ENCODE measurements at places on chromosomes 4 and X. TPM values are rescaled to one million over a fixed set of nuclear protein-coding genes. Genes with fewer than 3 reads are reported as not detected.

DNA sequence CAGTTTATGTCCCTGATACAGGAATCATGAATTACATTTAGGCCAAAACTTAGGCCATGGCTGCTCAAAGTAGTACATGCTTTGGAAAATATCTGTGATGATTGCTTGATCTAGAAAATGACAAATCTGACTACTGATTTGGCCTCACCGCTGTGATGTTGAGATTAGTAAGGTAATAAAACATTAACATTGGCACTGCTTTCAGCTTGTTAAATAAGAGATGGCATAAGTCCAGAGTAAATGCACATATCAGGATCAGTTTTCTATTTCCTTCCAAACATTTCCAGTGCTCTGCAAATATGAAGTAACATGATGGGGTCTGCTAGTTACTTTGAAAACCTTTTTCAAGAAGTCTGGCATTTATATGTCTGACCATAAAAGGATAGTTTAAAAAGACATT, 687.3 kb upstream of the ACTRT1 start:
- H3K36me3 ChIP-seq: no peaks in the 10 kb centered on the region
- no peak overlapping the region for H3K4me3 ChIP-seq
- no peaks in the 10 kb centered on the region for H3K4me1 ChIP-seq
- H3K27me3 ChIP-seq: no peaks in the 10 kb centered on the region
- DNase-seq: no peak

DNA sequence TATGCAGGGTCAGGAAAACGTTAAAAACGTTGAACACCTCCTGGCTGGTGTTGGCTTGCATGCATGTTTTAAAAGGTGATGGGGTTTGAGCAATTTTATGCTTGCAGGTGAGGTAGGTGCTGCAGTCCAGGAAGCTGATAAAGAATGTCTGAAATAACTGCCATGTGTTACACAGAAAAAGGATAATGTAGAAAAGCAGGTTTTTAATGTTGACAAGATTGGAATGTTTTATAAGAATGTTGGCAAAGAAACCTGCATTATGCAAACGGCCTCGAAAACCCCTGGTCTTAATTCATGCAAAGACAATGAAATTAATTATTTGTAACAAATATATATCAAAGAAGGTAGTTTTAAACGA, 723.7 kb upstream of the AGA start:
- H3K36me3 ChIP-seq: no peaks in the 10 kb centered on the region
- H3K4me3 ChIP-seq: no peak overlapping the region
- H3K27me3 ChIP-seq: no peaks in the 10 kb centered on the region
- no peaks in the 10 kb centered on the region for H3K4me1 ChIP-seq

GRCh38 chrX:106955004-106955772, 35.0 kb downstream of the CLDN2 start:
- H3K36me3 ChIP-seq: peaks cover 8% of the 10 kb centered on the region
- no peaks in the 10 kb centered on the region for H3K4me1 ChIP-seq
- DNase-seq: no peak

DNA sequence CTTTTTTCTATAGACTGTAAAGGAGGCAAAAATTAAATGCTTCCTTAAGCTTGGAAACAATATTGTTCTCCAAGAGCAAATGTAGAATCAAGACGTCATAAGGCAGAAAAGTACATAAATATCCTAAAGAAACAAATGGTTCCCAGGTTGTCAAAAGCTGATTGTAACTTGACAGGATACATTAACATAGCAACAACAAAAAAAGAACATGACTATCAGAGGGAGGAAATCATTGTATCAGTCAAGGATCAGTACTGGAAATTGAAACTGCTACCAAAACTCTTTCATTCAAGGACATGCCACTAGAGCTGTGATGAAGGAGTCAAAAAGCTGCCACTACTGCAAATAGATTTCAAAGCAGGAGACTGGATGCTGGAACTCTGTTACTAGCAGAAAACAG, 168.3 kb downstream of the BTC start:
- no peak overlapping the region for H3K27ac ChIP-seq
- H3K4me3 ChIP-seq: no peak overlapping the region
- no peaks in the 10 kb centered on the region for H3K4me1 ChIP-seq
- no peaks in the 10 kb centered on the region for H3K27me3 ChIP-seq
- DNase-seq: no peak

GRCh38 chr4:54233697-54234496, 4.8 kb downstream of the PDGFRA start:
- H3K4me1 ChIP-seq: peaks cover 62% of the 10 kb centered on the region
- peaks cover 47% of the 10 kb centered on the region for H3K27me3 ChIP-seq
- H3K4me3 ChIP-seq: peak overlapping the region; percentile 54
- peak overlapping the region; percentile 85 for H3K27ac ChIP-seq
- DNase-seq: peak; percentile 90
- H3K36me3 ChIP-seq: no peaks in the 10 kb centered on the region

- no peaks in the 10 kb centered on the region for H3K4me1 ChIP-seq
- H3K4me3 ChIP-seq: no peak overlapping the region
- no peak overlapping the region for H3K27ac ChIP-seq
- no peak for DNase-seq
- H3K27me3 ChIP-seq: no peaks in the 10 kb centered on the region
Measured at GRCh38 chr4:137043184-137043583, 489.1 kb downstream of the PCDH18 start.

- H3K27me3 ChIP-seq: no peaks in the 10 kb centered on the region
- no peak for DNase-seq
- no peaks in the 10 kb centered on the region for H3K36me3 ChIP-seq
- no peak overlapping the region for H3K4me3 ChIP-seq
- no peak overlapping the region for H3K27ac ChIP-seq
Measured at GRCh38 chr4:130257271-130257670, 1161.3 kb downstream of the C4orf33 start.

- no peak overlapping the region for H3K27ac ChIP-seq
- no peak overlapping the region for H3K4me3 ChIP-seq
- DNase-seq: no peak
- peaks cover 12% of the 10 kb centered on the region for H3K4me1 ChIP-seq
- H3K36me3 ChIP-seq: no peaks in the 10 kb centered on the region
Measured at GRCh38 chr4:128635141-128635954, 174.2 kb upstream of the JADE1 start.

GRCh38 chr4:140296335-140297220, 76.9 kb upstream of the SCOC start:
- no peaks in the 10 kb centered on the region for H3K36me3 ChIP-seq
- H3K4me1 ChIP-seq: peaks cover 28% of the 10 kb centered on the region
- no peak overlapping the region for H3K4me3 ChIP-seq
- H3K27ac ChIP-seq: peak overlapping the region; percentile 68

DNA sequence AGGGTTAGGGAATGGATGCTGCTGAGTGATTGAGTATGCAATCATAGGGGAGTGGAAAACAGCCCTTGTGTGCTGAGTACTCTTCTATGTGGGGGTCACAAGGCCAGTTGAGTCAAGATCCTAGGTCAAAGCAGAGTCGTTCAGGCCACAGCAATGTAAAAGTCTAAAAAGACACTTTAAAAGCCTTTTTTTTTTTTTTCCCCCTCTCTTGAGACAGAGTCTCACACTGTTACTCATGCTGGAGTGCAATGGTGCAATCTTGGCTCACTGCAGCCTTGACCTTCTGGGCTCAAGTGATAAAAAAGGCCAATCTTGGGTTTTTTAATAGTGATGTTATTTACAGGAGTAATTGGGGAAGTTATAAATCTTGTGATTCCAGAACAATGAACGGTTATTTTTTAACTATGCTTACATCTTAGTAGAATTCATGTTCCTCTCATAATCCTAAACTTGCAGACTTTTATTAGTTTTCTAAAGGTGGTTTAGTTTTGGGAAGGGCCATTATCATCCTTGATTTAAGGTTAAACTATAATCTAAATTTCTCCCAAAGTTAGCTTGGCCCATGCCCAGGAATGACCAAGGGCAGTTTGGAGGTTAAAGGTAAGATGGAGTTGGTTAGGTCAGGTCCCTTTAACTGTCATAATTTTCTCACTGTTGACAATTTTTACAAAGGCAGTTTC, 82.2 kb upstream of the BMP2K start:
- no peaks in the 10 kb centered on the region for H3K36me3 ChIP-seq
- H3K27me3 ChIP-seq: no peaks in the 10 kb centered on the region
- peaks cover 15% of the 10 kb centered on the region for H3K4me1 ChIP-seq
- H3K4me3 ChIP-seq: no peak overlapping the region

DNA sequence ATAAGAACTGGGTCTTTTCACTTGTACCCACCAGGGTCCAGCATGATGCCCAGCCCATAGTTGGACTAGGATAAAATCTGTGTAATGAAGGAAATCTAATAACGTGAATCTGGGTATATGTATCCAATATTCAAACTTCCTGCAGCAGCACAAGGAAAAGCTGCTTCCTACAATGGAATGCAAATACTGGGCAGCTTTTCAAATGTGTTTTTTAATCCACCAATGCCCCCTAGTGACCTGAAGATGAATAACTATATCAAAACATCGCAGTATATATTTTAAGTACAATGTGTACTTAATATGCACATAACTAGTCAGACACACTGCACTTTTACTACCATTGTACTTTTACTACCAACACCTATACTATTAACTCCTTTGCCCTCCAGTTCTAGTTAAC, 5.3 kb downstream of the APOO start:
- peak overlapping the region; percentile 12 for H3K4me3 ChIP-seq
- H3K27me3 ChIP-seq: no peaks in the 10 kb centered on the region
- H3K36me3 ChIP-seq: no peaks in the 10 kb centered on the region
- no peak for DNase-seq
- peaks cover 36% of the 10 kb centered on the region for H3K4me1 ChIP-seq

DNA sequence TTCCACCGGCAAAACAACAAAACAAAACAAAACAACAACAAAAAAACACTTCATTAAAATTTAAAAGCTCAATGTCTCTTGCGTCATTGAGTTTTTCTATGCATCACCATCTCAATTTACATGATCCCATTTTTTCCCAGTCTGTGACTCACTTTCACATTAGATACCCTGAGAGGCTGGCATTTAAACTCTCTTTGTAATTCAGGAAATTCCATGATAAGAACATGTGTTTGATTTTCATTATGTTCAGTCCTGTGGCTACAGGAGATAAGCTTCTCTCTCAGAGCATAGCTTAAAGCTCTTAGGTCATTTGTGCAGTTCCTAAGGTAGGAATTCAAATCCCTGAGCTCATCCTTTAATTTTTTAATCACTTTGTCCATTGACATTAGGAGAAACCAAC, 104.6 kb downstream of the NBDY start:
- no peaks in the 10 kb centered on the region for H3K4me1 ChIP-seq
- no peaks in the 10 kb centered on the region for H3K36me3 ChIP-seq
- no peak overlapping the region for H3K4me3 ChIP-seq
- H3K27ac ChIP-seq: no peak overlapping the region
- H3K27me3 ChIP-seq: no peaks in the 10 kb centered on the region

DNA sequence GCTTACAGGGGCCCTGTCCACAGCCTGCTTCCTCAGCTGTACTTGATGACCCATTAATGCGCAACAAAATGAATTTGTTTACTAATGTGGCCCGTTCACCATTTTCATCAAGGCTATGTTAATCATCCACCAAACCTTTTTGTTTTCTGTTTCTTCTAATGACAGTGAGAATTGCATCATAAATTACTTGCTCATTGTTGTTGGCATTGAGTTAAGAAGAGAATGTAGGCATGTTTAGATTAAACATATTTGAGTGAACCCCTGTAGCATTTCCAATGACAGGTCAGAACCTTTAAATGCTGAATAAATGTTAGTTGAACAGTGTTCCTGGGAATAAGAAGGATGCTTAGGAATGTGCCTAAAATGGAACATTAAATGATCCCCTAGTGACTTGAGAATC, 183.4 kb downstream of the SPRY1 start:
- H3K4me3 ChIP-seq: no peak overlapping the region
- no peaks in the 10 kb centered on the region for H3K27me3 ChIP-seq
- H3K27ac ChIP-seq: no peak overlapping the region
- H3K36me3 ChIP-seq: no peaks in the 10 kb centered on the region
- peaks cover 13% of the 10 kb centered on the region for H3K4me1 ChIP-seq
- DNase-seq: no peak

- H3K27me3 ChIP-seq: no peaks in the 10 kb centered on the region
- H3K27ac ChIP-seq: no peak overlapping the region
- H3K4me3 ChIP-seq: peak overlapping the region; percentile 87
Measured at GRCh38 chr4:338759-339097, 1.1 kb downstream of the ZNF141 start.

DNA sequence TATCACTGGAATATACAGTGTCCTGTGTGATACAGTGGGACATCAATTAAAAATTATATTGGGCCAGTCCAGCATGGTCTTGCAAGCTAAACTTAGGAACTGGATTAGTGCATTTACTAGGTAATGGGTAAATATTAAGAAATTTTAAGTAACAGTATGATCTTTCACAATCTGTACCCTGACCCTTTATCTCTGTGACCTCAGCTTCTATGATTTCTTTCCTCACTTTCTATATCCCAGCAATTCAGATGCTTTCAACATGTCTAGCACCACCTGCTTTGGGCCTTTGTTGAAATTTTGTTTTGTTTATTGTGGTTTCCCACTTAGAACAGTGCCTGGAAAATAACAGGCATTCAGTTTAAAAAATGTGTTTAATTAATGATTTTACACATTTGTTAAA, 2295.4 kb downstream of the ARAP2 start:
- H3K27ac ChIP-seq: no peak overlapping the region
- H3K4me1 ChIP-seq: no peaks in the 10 kb centered on the region
- no peaks in the 10 kb centered on the region for H3K36me3 ChIP-seq
- H3K27me3 ChIP-seq: no peaks in the 10 kb centered on the region

- H3K36me3 ChIP-seq: no peaks in the 10 kb centered on the region
- H3K4me1 ChIP-seq: peaks cover 9% of the 10 kb centered on the region
- no peaks in the 10 kb centered on the region for H3K27me3 ChIP-seq
- DNase-seq: no peak
Measured at GRCh38 chr4:47929682-47930201, 15.4 kb upstream of the NFXL1 start.

- no peaks in the 10 kb centered on the region for H3K4me1 ChIP-seq
- H3K27ac ChIP-seq: no peak overlapping the region
- no peak for DNase-seq
- H3K36me3 ChIP-seq: no peaks in the 10 kb centered on the region
- no peak overlapping the region for H3K4me3 ChIP-seq
- H3K27me3 ChIP-seq: no peaks in the 10 kb centered on the region
Measured at GRCh38 chr4:141713185-141713584, 76.8 kb downstream of the IL15 start.

- no peak overlapping the region for H3K4me3 ChIP-seq
- H3K27ac ChIP-seq: no peak overlapping the region
- peaks cover 15% of the 10 kb centered on the region for H3K4me1 ChIP-seq
- no peaks in the 10 kb centered on the region for H3K36me3 ChIP-seq
- H3K27me3 ChIP-seq: no peaks in the 10 kb centered on the region
Measured at GRCh38 chr4:41185614-41186592, 28.4 kb downstream of the APBB2 start.

- DNase-seq: no peak
- no peak overlapping the region for H3K4me3 ChIP-seq
- H3K27ac ChIP-seq: no peak overlapping the region
- H3K36me3 ChIP-seq: no peaks in the 10 kb centered on the region
Measured at GRCh38 chr4:67288964-67289363, 256.3 kb downstream of the CENPC start.

GRCh38 chrX:125210146-125210545, 109.5 kb upstream of the TEX13C start:
- H3K4me3 ChIP-seq: no peak overlapping the region
- no peaks in the 10 kb centered on the region for H3K27me3 ChIP-seq
- H3K4me1 ChIP-seq: no peaks in the 10 kb centered on the region

NWD2 gene
- 0.16 TPM for total RNA-seq

NLRP2B gene
- total RNA-seq: not detected

SPANXC gene
- total RNA-seq: not detected

PNMA6F gene
- total RNA-seq: not detected

HTR2C gene
- total RNA-seq: not detected

FTHL17 gene
- total RNA-seq: not detected

SORBS2 gene
- total RNA-seq: 17.5 TPM

GPR119 gene
- not detected for total RNA-seq

XAGE1A gene
- not detected for total RNA-seq

TBC1D14 gene
- total RNA-seq: 55.0 TPM

PAGE5 gene
- not detected for total RNA-seq

PPEF1 gene
- total RNA-seq: 0.26 TPM

LRP2BP gene
- 0.60 TPM for total RNA-seq

NUDT10 gene
- total RNA-seq: 0.38 TPM

CCDC160 gene
- total RNA-seq: 0.34 TPM

All from suprapubic skin (tissue), 4 donors.